ENCODE measurements at places on chromosomes 16 and 17. TPM values are rescaled to one million over a fixed set of nuclear protein-coding genes. Genes with fewer than 3 reads are reported as not detected.

DNA sequence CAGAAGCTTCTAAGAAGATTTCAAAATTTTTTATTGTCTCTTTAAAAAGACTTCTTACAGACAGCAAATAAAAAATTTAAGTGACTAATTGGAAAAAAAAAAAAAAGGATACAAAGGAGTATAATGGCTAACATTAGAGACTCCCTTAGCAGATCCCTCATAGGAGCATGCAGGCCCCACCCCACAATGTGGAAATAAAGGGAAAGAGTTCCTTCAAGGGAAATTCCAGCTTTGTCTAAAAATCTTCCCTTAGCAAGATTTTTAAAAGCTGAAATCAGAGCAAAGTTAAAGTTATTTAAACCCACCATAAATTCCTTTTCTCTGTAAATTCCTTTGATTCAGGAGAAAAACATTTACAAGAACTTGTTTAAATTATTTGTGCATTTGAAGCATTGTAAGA, 32.5 kb upstream of the NOS2 start:
- no peak for DNase-seq

- no peak for DNase-seq
These were observed 50.0 kb upstream of the CCL1 start for GRCh38 chr17:34412965-34413441.

DNA sequence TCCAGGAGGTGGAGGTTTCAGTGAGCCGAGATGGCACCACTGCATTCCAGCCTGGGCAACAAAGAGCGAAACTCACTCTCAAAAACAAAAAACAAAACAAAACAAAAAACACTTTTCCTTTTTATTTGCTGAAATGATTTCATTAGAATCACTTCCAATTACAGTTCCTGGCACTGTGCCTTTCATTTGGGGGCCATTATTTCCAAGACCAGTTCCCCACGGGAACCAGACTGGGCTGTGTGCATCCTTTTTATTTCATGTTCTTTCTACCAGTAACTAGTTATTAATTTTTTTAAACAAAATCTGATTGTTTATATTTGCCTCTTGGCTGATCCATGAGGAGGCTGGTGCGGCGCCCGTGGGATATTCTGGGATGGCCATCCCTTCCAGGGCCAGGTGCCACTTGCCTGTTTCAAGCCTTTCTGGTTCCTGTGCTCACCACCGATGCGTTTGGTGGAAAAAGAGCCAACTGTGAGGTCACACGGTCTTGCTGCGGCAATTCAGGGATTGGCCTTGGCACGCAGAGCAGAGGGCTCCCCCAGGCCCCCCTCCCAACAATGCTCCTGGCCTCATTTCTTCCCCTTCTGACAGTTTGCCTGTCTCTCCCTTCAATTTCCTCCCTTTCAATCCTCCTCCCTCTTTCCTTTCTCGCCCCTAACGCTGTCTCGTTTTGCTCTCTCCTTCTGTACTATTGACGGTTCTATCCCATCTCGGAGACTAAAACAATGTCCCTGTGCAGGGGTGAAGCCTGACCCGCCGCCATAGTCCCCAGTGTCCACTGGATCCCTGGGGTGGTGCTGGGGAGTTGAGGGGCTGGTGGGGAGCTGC, 13.4 kb downstream of the UBALD1 start:
- DNase-seq: no peak

ATAD5 gene
- 6.5 TPM for polyA plus RNA-seq

LGALS9B gene
- not detected for polyA plus RNA-seq

ADAMTS18 gene
- 5.0 TPM for polyA plus RNA-seq

DOC2A gene
- 1.7 TPM for polyA plus RNA-seq

RAC3 gene
- polyA plus RNA-seq: 8.2 TPM

ENPP7 gene
- polyA plus RNA-seq: 6.0 TPM

All from right renal cortex interstitium (tissue), 3 donors.